Esophagus squamous epithelium (tissue), 5 donors: ENCODE measurements at places on chromosomes 1 and 21.

GRCh38 chr1:228992044-228992443 is 256.8 kb downstream of the RHOU start:
- H3K4me1 ChIP-seq: peaks cover 12% of the 10 kb centered on the region
- H3K4me3 ChIP-seq: no peak overlapping the region
- DNase-seq: no peak
- H3K36me3 ChIP-seq: no peaks in the 10 kb centered on the region
- no peak overlapping the region for H3K27ac ChIP-seq

GRCh38 chr1:233606813-233607212 is 7.1 kb upstream of the KCNK1 start:
- no peaks in the 10 kb centered on the region for H3K27me3 ChIP-seq
- no peak for DNase-seq
- no peaks in the 10 kb centered on the region for H3K36me3 ChIP-seq

GRCh38 chr1:163668472-163668871 is 346.7 kb downstream of the NUF2 start:
- no peak overlapping the region for H3K4me3 ChIP-seq
- no peak for DNase-seq
- H3K27ac ChIP-seq: no peak overlapping the region
- H3K27me3 ChIP-seq: no peaks in the 10 kb centered on the region
- H3K36me3 ChIP-seq: no peaks in the 10 kb centered on the region
- no peaks in the 10 kb centered on the region for H3K4me1 ChIP-seq

DNA sequence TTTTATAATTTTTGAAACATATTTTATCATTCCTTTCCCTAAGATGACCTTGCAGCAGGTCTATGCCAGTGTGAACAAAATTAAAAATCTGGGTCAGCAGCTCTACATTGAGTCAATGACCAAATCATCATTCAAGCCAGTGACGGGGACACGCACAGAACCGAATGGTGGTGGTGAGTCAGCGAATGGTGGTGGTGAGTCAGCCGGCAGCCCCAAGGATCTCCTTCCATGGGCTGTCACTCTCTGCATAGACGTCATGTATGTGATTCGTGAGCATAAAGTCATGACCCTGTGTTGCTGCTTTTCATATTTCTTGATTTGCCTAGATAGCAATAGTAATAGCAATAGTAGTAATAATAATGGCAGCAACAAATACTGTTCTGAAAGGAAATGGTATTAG is 26.3 kb downstream of the PER3 start:
- DNase-seq: no peak
- no peaks in the 10 kb centered on the region for H3K4me1 ChIP-seq
- peaks cover 4% of the 10 kb centered on the region for H3K36me3 ChIP-seq
- H3K27me3 ChIP-seq: no peaks in the 10 kb centered on the region
- H3K4me3 ChIP-seq: no peak overlapping the region

GRCh38 chr1:75985827-75986226 is 53.6 kb upstream of the ASB17 start:
- H3K27me3 ChIP-seq: no peaks in the 10 kb centered on the region
- no peak for DNase-seq
- H3K4me1 ChIP-seq: no peaks in the 10 kb centered on the region

DNA sequence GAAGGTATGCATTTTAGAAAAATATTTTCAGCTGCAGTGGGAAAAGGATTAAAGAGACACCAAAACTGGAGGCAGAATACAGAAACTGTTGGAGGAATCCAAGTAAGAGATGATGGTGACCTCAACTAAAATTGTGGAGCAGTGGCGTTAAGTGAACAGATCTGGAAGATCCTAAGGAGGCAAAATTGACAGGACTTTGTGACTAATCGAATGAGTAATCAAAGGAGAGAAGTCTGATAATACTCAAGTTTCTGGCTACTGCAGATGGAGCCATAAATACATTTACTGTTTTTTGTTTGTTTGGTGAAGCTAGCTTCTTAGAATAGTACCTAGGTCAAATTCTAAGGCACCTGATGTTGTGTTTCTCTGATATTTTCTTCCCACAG is 3.1 kb downstream of the CTBS start:
- H3K36me3 ChIP-seq: no peaks in the 10 kb centered on the region
- H3K4me3 ChIP-seq: no peak overlapping the region
- H3K4me1 ChIP-seq: peaks cover 52% of the 10 kb centered on the region
- H3K27me3 ChIP-seq: no peaks in the 10 kb centered on the region
- no peak for DNase-seq

- H3K27ac ChIP-seq: no peak overlapping the region
- H3K36me3 ChIP-seq: no peaks in the 10 kb centered on the region
- H3K4me3 ChIP-seq: no peak overlapping the region
- H3K27me3 ChIP-seq: no peaks in the 10 kb centered on the region
- DNase-seq: no peak
- H3K4me1 ChIP-seq: no peaks in the 10 kb centered on the region
These were observed 57.2 kb downstream of the SLC9C2 start for GRCh38 chr1:173545688-173546087.

DNA sequence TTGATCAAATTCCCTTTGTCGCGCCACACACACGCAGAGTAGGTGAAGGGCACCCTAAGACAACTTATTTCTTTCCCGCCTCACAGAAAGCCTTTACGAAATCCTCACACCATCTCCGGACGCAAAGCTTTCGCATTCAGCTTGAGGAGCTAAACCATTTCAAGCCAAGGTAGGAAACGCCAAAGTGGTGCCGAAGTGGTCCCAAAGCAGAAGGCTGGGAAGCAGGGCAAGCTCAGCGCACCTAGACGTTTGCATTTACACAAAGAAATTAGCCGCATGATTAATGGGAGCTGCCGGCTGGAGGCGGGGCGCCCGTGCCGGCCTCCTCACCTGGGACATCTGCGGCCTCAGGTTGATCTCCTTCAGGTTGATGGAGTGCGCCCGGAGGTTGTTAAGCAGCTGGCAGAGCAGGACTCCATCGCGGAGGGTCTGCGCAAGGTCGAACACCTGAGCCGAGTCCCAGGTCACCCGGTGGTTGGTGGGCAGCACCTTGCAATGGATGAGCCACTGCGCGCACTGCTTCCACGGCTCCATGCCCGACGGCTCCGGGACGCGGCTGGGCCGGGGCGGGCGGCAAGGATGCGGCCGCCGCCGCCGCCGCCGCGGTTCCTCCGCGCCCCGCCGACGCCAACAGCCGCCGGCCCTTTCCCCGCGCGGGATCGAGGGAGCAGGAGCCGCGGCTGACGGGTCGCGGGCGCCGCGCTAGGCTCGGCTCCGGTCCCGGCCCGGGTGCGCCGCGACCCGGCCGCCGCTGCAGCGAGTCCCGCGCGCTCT is 457 bp downstream of the VAV3 start:
- H3K4me1 ChIP-seq: peaks cover 8% of the 10 kb centered on the region
- no peaks in the 10 kb centered on the region for H3K27me3 ChIP-seq
- H3K4me3 ChIP-seq: peak overlapping the region; percentile 69
- no peak for DNase-seq

- no peaks in the 10 kb centered on the region for H3K27me3 ChIP-seq
- H3K4me3 ChIP-seq: no peak overlapping the region
- H3K27ac ChIP-seq: no peak overlapping the region
These were observed 423.9 kb downstream of the PTBP2 start for GRCh38 chr1:97145321-97145956.

DNA sequence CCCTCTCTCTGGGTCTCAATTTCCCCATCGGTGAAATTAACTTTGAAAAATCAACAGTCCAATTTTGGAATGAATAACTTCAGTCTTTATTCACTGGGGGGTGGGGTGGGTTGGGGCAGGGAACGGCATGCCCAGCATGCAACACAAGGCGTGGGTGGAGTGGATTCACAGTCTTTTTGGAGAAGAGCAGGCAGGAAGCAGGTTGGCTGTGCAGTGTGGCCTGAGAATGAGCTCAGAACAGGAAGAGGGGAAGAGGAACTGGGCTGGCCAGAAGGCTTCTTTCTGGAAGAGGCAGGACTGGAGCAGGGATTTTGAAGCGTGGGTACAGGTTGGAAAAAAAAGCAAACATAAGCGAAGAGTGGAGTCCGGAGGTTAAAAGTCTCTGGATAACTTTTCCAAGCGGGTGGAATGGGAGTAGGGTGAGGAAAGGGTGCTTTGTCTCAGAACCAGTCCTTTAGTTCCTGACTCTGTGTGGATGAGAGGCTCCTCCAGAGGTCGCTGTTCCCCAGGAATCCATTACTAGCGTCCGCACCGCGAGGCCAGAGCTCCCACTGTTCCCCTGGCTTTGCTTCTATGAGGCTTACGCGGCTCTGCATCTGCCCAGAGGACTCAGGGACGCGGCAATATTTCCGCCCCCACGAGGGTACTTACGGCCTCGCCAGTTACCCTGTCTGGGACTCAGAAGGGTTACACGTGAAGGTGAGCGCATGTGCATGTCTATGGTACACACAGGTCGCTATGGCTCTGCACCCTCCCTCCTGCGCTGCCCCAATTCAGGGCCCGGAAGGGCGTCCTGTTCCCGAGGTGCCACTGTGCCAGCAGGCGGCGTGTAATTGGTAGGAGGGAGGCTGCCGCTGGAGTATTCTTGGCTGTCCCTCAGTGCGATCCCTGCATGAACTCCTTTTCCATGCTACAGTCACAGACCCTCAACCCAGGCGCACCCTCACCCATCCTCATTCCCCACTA is 5.5 kb upstream of the FOXD2 start:
- peak overlapping the region; percentile 15 for H3K4me3 ChIP-seq
- no peak overlapping the region for H3K27ac ChIP-seq
- no peak for DNase-seq

GRCh38 chr1:16293538-16293937 is 56.6 kb upstream of the CPLANE2 start:
- peak overlapping the region; percentile 74 for H3K27ac ChIP-seq
- peaks cover 67% of the 10 kb centered on the region for H3K36me3 ChIP-seq
- H3K27me3 ChIP-seq: no peaks in the 10 kb centered on the region
- H3K4me1 ChIP-seq: peaks cover 6% of the 10 kb centered on the region
- DNase-seq: no peak

GRCh38 chr1:54287176-54287650 is 87.2 kb downstream of the MRPL37 start:
- peaks cover 66% of the 10 kb centered on the region for H3K4me1 ChIP-seq
- H3K4me3 ChIP-seq: no peak overlapping the region
- peak; percentile 10 for DNase-seq
- H3K27me3 ChIP-seq: no peaks in the 10 kb centered on the region
- H3K36me3 ChIP-seq: no peaks in the 10 kb centered on the region

GRCh38 chr1:182181167-182181572 is 119.7 kb upstream of the ZNF648 start:
- no peak overlapping the region for H3K4me3 ChIP-seq
- no peaks in the 10 kb centered on the region for H3K27me3 ChIP-seq
- DNase-seq: no peak
- H3K27ac ChIP-seq: peak overlapping the region; percentile 57
- no peaks in the 10 kb centered on the region for H3K36me3 ChIP-seq
- H3K4me1 ChIP-seq: peaks cover 54% of the 10 kb centered on the region

DNA sequence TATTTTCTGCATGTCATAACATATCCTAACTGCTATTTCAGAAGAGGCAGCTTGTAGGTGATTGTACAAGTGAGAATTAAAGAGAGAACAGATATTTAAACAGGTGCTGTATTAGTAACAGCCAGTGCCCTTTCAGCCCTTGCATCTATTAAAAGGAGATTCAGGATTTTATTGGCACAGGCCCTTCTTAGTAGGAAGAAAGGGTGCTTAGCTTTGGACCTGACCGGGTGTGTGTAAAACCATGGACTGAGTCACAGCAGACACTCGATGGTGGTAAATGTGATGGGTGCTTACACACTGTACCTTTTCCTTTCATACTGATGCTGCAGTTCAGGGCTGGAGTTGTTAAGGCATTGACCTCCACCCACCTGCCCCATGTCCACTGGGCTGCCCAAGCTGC is 12.7 kb upstream of the CD101 start:
- no peak for DNase-seq
- H3K36me3 ChIP-seq: peaks cover 3% of the 10 kb centered on the region
- no peaks in the 10 kb centered on the region for H3K27me3 ChIP-seq
- no peak overlapping the region for H3K4me3 ChIP-seq
- peaks cover 47% of the 10 kb centered on the region for H3K4me1 ChIP-seq

- H3K27me3 ChIP-seq: no peaks in the 10 kb centered on the region
- no peak for DNase-seq
- no peaks in the 10 kb centered on the region for H3K36me3 ChIP-seq
- no peak overlapping the region for H3K4me3 ChIP-seq
These were observed 183.0 kb downstream of the ZBTB18 start for GRCh38 chr1:244234009-244234643.

DNA sequence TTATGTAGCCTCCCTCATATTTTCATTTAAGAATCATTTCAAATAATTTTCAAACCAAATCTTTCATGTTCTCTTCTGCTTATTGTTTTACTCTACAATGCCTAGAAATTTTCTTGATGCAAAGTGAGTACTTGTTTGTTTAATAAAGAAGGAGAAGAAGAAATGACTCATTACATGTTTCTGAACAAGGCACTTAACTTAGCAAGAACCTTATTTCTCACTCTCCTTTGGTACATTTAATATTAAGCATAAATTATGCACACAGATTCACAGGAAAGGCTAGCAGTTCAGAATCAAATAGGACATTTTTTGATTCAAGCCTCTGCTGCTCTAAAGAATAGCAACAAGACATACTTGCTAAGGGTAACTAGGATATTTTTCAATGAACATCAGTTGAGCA is 9.1 kb downstream of the SCYL3 start:
- no peak overlapping the region for H3K27ac ChIP-seq
- DNase-seq: no peak
- peaks cover 6% of the 10 kb centered on the region for H3K36me3 ChIP-seq
- H3K4me3 ChIP-seq: no peak overlapping the region
- H3K27me3 ChIP-seq: no peaks in the 10 kb centered on the region

DNA sequence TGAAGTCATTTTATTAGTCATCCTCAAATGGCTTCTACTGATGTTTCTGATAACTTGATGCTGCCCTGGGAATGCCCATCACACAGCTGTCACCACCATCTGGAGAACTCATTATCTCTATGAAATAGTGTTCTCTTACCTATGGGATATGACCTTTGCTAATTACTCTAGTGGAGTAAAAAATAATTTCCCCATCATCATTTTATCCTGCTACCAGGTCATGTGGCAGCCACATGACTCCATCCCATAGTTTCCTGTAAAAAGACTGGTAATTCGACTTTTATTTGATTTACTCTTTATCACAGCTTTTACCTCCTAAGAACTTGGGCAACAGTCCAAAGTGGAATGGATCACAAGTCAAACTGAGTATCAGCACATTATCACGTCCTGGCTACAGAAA is 76.1 kb upstream of the USP25 start:
- H3K36me3 ChIP-seq: no peaks in the 10 kb centered on the region
- no peaks in the 10 kb centered on the region for H3K27me3 ChIP-seq
- no peaks in the 10 kb centered on the region for H3K4me1 ChIP-seq
- no peak for DNase-seq
- H3K4me3 ChIP-seq: no peak overlapping the region

- H3K27ac ChIP-seq: peak overlapping the region; percentile 25
- no peak overlapping the region for H3K4me3 ChIP-seq
- no peaks in the 10 kb centered on the region for H3K27me3 ChIP-seq
- no peaks in the 10 kb centered on the region for H3K4me1 ChIP-seq
- no peak for DNase-seq
- H3K36me3 ChIP-seq: no peaks in the 10 kb centered on the region
These were observed 142.4 kb downstream of the GLUL start for GRCh38 chr1:182249201-182249676.
